HepG2 (cell line): ENCODE measurements at places on chromosomes 11 and 22.

DNA sequence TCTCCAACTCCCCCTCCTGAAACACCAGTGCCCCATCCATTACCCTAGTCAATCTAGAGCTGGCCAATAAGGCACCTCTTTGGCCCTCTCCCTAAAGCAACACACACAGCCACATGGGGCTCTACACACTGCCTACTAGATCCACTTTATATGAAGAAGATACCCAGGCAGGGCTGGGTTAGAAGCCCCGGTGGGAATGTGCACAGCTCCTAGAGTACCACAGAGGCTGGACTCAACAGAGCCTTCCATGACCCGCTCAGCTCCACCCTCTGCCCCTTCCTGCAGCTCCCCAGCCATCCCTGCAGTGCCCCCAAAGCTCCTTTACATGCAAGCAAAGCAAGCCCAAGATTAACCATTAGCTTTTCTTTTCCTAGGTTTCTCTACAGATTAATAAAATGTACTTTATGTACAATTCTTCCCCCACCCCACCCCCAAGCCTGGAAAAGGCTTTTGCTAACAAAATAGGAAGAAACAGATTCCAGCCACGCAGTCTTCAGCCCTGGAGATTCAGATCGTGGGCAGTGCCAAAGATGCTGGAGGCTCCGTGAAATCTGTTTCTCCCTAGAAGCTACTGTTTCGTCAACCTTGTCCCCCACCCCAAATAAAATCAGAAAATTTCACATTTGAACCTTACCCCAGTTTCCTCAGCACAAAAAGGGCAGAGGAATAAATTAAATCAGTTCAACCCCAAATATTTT, 51.8 kb downstream of the IGSF9B start:
- no peak for DNase-seq

- DNase-seq, result peak; percentile 90
Measured at GRCh38 chr22:29799217-29799680, 32.1 kb downstream of the UQCR10 start.

GRCh38 chr11:102422817-102423712, 29.5 kb downstream of the TMEM123 start:
- DNase-seq, result no peak

DNA sequence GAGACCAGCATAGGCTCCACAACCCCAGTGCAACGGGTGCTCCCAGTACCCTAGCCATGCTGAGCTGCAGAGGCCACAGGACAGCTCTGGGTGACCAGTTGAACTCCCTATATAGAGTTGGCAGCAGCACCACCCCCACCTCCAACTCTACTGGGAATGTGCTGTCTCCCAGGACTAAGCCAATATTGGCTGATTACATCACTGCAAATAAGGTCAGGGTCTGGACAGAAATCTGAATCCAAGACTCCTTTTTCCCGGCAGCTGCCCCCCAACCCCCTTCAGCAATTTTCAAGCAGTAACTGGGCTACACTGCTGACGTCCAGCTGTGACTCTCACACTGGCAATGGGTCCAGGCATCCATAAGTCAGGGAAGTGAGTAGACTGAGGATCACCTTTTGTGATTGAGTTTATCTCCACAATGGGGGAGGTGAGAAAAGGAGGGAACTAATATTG, at the start of gene HPX:
HPX (minus strand) TSS at position 82 of the 453 bp plus-strand sequence; CDS start at position 58, 24 bp downstream.
- peak; percentile 86 for DNase-seq

DNA sequence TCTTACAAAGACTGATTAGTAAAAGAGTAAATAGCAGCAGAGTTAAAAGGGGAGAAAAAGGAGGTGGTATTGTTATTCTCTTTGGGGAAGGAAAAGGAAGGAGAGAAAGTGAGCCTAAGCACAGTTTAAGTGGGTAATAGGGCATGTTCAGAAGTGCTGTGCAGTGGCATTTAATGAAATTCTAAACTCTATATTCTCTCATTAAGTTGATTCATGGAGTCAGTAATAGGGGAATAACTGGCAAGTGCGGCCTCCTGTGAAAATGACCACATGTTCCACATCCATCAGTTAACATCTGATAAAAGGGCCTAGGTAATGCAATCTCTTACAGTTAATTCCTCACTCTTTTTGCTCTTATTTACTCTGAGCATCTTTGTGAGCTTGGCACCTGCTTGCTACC, 516.7 kb downstream of the JRKL start:
- no peak for DNase-seq

GRCh38 chr22:25395915-25396314, 168.6 kb upstream of the GRK3 start:
- peak; percentile 91 for DNase-seq

DNA sequence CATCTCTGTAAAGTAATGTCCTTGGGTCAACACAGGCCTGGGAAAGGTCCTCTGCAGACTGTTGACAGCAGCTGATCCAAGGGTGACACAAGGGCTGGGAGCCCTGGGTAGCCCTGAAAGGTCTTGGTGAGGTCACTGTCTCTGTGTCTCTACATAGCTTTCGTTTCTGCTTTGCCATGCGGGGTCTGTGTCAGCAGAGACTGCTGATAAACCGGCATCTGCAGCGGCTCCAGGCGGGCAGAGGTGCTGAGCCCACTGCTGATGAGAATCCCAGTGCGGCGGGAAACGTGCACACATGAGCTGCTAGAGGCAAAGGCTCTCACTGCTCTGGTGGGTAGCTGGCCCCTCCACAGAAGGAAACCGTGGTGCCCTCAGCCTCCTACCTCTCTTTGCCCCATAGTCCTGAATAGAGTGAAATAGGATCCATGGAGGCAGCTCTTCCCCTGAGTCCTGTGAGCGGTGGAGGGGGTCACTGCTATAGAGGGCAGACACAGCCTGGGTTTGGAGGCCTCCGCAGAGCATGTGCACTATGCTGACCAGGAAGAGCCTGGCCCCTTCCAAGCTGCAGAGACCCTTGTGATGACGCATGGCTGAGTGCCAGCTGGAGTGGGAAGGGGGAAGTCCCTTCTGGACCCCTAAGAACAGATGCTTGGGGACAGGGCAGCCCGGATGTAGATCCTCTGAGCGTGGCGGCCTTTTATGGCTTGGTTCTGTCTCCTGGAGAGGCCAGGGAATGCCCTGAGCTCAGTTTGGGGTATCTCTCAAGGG, 17.8 kb upstream of the ST3GAL4 start:
- DNase-seq, result peak; percentile 49

- DNase-seq, result no peak
Measured at GRCh38 chr11:129141748-129142523, 50.2 kb downstream of the ARHGAP32 start.

GRCh38 chr11:35363246-35363801, 56.0 kb downstream of the SLC1A2 start:
- DNase-seq, result no peak

DNA sequence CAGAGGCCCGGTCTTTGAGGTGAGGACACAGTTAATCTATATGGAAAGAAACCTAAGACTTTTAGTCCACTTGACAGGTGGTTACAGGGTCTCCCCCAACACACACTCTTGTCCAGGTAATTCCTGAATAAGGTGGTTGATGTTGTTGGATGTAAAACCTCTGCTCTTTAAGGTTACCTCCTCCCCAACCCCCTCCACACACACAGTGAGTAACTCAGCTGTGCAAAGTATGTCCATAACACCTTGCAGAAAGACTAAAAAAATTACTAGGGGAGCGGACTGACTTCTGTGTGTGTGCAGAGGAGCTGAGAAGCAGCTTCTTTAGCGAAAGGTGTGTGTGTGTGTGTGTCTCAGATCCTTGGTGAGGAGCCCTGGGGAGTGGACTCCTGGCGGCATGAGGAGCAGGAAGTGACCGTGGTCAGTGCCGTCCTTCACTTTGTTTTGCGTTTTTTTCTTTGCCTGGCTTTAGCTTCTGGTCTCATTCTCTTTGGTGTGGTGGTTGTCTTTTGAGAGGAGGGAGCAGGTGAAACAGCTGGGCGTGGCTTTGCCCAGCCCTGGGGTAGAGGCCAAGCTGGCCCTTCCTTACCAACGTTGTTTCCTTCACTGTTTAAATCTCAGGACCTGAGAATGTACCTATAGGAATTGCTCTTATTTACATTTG, 1.7 kb downstream of the ZBED4 start:
- DNase-seq, result no peak

DNA sequence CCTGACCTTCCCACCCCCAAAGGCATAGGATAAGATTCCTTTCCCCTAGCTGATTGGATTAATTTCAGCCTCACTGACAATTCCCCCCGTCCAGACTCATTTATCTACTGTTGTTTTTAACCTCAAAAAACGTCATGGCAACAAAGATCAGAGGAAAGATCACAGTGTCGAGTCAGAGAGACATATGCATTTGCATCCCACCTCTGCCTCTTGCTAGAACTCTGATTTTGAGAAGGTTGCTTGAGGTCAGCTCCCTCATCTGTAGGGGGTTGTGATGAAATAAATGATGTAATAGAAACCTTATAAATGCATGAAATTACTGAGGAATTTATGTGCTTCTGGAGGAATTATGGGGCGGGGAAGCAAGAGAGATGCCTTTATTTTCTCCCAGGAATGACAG, 53.3 kb upstream of the SYN3 start:
- no peak for DNase-seq

DNA sequence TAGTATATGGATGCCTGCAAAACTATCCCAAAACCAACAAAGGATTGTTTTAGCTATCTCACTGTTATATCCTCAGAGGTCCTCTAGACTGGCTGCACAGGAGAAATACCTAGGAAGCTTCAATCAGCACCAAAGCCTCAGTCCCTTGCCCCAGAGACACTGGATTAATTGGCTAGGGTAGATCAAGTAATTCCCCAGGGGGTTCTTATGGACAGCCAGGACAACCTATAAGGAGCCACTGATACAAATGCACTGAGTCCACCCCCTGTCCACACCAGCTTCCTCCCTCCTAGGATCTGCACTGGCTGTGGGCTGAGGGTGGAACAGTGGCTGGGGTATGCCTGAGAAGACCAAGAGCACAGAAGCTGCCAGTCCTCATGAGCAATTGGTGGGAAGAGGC, 16.3 kb downstream of the ADORA2A start:
- no peak for DNase-seq

DNA sequence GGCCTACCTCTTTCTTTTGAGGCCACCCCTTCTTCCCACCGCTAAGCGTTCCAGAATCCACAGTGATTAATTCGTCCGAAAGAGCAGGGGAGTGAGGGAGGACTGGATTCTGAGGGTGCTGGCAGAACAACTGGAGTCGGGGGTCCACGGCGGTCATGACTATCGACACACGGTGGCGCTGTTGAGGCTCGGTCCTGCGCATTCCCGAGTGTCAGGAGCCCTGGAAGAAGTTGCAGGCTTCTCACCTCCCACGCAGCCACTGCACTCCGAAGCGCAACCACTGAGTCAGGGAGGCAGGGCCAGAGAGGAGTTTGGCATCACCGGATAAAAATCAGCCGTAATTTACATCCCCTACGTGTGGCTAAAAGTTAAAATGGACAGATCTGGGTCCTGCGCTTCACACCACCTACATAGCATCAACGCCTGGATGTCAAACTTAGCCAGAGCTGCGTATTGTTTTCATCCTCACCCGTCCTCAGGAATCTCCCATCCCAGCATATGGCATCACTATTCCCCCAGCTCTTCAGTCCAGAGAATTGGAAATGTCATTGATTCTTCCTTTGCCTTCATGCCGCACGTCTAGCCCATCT, 10.7 kb upstream of the CTSF start:
- DNase-seq, result peak; percentile 52

DNA sequence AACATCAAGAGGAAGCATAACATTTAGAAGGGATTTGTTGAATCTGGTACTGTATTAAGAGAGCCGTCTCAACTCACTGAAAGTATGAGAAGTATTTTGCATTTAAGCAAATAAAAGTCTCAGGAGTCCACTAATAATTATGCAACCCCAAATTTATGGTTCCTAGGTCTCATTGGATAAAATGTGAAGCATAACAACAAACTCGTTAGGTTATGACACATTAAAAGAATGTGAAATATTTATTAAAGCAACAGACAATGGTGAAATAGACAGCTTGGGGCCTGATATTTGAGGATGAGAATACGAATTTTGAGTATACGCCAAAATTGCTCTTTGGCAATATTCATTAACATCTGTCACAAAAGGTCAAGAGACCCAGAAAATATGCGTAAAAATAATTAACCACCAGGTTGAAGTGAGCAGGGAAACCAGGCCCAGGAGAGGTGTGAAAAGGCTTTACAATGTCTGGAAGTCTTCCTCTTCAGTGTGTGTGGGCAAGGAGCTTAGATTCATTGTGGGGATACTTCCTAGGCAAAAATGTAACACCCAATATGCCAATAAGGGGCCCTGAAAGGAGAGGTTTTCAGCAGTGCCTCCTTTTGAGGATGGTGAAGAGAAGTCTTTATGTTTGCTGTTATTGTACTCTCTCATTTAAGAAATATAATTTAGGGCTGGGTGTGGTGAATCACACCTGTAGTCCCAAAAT, 89.2 kb downstream of the FDX1 start:
- no peak for DNase-seq

- DNase-seq, result no peak
Measured at GRCh38 chr11:34928960-34929680, 12.7 kb downstream of the PDHX start.

GRCh38 chr11:78977009-78977408, 402.3 kb upstream of the NARS2 start:
- no peak for DNase-seq

DNA sequence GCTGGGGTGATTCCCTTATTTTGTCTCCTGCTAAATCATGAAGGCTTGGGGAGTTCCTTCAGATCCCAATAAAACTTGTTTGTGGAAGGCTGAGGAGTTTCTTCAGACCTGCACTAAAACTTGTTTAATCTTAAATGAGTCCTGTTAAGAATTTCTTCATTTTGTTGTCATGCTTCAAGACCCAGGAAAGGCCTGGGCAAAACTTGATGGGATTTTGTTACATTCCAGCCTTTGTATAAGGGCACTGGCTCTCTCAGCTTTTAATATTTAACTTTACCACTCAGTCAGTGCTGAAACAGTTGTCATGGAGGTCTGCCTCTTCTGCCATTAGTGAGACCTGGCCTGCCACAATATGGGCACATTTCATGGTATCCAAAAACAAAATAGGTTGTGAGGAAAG, 699.0 kb downstream of the ETS1 start:
- no peak for DNase-seq

GRCh38 chr22:46545086-46545792, 7.8 kb upstream of the CELSR1 start:
- no peak for DNase-seq

- no peak for DNase-seq
Measured at GRCh38 chr11:69651834-69652620, 11.1 kb downstream of the CCND1 start.

- DNase-seq, result no peak
Measured at GRCh38 chr11:76023236-76024068, 182.8 kb downstream of the WNT11 start.

- DNase-seq, result no peak
Measured at GRCh38 chr22:27624042-27624441, 177.5 kb downstream of the MN1 start.

DNA sequence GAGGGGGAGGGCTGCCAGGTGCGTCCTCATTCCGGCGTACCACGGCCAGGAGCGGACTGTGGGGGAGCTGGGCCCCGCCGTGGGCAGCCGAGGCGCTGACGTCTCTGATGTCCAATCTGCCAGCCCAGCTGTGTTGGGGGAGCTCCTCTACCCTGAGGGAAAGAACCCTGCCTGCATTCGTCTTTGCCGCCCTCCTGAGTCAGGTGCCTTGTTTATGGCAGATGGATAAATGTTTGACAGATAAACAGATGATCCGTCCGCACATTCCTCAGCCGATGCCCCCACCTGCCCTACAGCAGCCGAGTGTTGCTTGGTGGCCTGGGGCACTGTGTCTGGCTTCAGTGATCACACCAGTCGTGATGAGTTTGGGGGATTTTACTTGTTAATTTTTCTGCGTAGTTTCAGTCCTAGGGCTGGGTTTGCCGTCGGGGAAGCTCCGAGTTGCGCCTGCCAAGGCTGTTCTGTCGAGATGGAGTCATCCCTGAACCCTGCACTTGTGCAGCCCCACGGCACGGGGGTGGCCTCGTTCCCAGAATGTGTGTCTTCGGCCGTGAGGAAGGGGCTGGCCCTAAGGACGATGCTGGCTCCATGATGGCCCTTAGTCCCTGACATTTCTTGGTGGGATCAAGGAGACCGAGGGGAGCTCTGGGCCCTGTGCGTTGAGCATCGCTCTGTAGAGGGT, 1083.9 kb downstream of the BRD1 start:
- DNase-seq, result no peak
